ENCODE measurements at places on chromosomes 2 and 18.

DNA sequence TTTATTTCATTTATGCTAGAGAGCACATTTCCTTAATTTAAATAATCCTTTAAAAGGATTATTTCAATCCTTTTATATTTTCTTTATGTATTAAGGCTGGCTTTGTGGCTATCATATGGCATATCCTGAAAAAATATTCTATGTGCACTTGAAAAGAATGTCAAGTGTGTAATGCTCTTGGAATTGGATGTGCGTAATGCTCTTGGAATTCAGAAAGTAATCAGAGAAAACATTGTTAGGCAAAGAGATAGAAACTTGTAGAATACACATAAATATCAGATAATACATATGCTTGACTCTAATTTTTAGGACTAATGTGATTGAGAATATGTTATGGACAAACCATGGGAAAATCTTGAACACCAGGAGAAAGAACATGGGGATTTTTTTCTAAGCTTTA, 197.5 kb upstream of the COL3A1 start:
- DNase-seq = no peak

- DNase-seq = no peak
These were observed 49.7 kb upstream of the ABCA12 start for GRCh38 chr2:215188078-215188477.

DNA sequence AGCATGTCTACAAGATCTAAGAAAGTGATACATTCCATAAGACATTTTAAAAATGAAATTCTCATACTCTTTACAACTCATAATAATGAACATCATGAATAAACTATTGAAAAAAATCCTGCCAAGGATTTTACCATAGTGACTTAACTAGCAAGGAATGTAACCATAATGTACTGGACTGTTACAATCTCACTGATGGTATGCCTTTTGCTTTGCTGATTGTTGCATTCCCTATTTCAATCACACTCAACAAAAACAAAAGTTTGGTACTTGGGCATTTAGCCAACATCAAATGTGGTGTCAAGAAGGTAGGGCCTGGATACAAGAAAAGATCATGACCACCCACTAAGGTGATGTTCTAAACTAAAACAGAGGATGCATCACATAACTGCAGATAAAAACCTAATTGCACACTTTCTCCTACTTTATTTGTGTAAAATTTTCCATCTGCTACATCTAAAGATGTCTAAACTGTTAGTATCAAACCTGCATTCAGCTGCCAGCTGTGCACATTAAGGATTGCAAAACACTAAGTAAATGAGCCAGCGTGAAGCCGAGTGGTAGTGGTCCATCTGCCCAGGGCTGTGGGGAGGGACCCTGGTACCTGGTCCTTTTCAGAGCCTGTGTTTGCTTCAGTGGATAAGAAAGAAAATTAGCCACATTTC, 564.4 kb downstream of the ZEB2 start:
- no peak for DNase-seq

DNA sequence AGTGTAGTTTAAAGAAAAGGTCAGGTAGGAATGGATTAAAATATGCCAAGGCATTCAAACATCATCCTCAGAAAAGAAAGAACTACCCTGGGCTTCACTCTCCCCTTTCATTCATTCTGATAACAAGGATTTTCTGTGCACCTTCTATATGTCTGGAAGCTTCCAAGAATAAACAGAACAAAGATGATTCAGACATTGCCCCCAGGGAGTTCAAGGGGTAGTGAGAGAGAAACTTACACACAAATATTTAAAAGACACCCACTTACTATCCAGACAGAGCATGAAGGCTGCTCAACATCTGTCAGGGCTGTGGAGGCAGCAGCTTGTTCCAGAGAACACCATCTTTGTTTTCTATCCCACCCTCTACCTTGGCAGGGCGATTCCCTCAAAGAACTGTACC, 140.5 kb downstream of the ALK start:
- no peak for DNase-seq

GRCh38 chr2:111138839-111139238, 18.1 kb downstream of the BCL2L11 start:
- no peak for DNase-seq

- DNase-seq = no peak
These were observed 123.9 kb downstream of the UXS1 start for GRCh38 chr2:106070181-106070580.

- no peak for DNase-seq
These were observed 257.7 kb downstream of the PTGR3 start for GRCh38 chr18:74951165-74951760.

- DNase-seq = no peak
These were observed 16.4 kb upstream of the MSH2 start for GRCh38 chr2:47386551-47386950.

GRCh38 chr18:23451491-23451890, 1.6 kb upstream of the RIOK3 start:
- DNase-seq = no peak

DNA sequence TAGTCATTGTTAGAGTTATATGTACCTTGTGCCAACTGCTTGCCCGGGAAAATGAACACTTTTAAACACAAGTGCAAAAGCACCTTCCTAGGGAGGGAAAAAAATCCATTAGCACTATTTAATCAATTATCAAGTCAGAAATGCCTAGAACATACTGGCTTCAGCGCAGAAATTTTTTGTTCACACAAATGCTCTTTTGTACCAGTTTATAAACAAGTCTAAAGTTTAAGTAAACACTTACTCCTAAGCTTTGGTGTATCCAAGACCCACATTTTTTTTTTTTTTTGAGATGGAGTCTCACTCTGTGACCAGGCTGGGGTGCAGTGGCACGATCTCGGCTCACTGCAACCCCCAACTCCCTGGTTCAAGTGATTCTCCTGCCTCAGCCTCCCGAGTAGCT, 30.6 kb downstream of the GFPT1 start:
- DNase-seq = no peak

DNA sequence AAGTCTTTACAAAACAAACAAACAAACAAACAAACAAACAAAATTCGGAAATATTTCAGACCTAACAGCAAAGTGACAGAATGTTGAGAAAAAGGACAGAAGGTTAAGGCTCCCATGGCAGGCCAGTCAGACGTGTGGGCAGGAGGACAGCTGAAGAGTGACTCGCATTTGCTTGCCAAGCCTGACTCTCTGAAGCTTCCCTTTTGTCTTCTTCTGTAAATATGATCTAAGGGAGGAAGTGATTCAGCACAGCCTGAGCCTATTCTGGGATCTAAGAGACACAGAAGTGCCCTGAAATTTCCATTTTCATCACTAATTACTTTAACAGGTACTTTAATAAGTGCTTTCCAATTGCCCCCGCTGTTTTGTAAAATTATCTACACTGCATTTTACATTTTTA, 134.0 kb upstream of the LYPD1 start:
- no peak for DNase-seq
